Stimulated activated CD8-positive, alpha-beta memory T cell treated with anti-CD3 and anti-CD28 coated beads, Interleukin-7, amount 100 ng/mL, for 1 hour (primary cell): ENCODE measurements at places on chromosomes 11 and 22.

- DNase-seq = no peak
Measured at GRCh38 chr11:102287964-102288724, 29.1 kb upstream of the BIRC3 start.

DNA sequence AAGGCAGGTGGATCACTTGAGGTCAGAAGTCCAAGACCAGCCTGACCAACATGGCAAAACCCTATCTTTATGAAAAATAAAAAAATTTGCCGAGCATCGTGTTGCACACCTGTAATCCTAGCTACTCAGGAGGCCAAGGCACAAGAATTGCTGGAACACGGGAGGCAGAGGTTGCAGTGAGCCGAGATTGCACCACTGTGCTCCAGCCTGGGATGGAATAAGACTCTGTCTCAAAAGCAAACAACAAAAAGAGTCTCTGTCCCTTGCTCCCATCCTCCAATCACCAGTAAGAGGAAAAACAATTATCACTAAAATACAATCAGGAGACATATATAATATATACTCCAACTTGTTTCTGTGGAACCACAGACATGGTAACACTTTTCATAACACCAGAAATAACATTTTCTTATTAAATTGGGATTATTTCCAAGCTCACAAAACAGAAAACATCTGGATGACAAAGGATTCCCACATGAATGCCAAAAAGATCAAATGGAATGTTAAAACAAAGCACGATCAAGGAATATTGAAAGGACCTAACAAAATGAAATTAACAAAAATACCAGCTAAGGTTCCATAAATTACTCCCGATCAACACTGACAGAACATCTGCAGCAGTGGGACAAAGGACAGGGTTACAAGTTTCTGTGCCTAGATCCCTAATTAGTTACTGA, 15.2 kb downstream of the FCHSD2 start:
- no peak for DNase-seq

GRCh38 chr22:42388130-42388797, 43.9 kb downstream of the NFAM1 start:
- no peak for DNase-seq

- DNase-seq = no peak
Measured at GRCh38 chr11:107706531-107706930, 5.3 kb downstream of the SLN start.

DNA sequence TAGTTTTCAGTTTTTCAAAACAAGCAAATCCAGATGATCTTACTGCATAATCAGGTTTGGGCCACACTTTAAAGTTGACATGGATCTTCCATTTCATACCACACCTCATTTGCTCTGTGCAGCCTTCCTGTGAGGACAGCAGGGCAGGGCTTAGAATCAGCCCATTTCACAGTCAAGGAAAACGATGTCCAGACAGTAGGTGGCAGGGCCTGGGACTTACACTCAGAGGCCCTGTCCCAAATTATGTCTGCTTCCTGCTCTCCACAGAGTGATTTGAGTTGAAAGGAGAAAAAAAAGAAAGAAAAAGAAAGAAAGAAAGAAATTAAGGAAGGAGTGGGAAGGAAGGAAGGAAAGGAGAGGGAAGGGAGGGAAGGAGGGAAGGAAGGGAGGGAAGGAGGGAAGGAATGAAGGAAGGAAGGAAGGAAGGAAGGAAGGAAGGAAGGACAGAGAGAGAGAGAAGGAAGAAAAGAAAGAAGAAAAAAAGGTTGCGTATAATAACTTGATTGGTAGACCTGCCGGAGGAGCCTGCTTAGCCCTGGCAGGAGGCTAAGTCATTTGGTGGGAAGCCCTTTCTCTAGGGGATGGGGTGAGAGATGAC, 23.6 kb downstream of the TSKU start:
- DNase-seq = no peak

DNA sequence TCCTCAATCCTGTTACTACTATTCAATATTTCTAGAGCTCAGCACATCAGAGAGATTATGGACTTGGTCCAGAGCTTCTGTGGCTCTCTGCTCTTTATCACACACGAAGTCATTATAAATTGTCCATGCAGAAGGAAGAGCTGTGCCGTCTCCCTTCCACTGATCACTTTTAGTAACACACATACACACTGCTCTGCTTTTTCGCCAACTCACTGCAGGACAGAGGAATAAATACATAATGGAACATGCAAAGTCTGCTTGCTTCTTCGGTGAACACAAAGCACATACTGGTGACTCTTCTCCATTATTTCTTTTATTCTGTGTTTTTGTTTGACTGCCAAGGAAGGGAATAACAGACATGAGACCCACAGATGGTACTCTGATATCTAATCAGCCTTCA, 1000.0 kb upstream of the TENM4 start:
- DNase-seq = no peak

DNA sequence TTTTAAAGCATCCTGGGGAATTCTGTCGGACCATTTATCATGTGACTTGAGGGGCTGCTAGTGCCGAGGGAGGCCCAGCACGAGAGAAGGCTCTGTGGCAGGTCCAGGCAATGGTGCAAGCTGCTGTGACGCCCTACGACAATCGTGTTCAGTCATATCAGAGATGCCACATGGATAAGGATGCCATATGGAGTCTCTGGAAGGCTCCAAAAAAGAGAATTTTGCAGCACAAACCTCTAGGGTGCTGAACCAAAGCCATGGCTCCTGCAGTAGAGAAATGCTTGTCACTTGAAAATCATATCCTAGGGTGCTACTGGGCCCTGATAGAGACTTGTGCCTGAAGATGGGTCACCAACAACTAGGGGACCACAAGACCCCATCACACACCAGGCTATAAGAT, 6.7 kb upstream of the CD6 start:
- DNase-seq = no peak

DNA sequence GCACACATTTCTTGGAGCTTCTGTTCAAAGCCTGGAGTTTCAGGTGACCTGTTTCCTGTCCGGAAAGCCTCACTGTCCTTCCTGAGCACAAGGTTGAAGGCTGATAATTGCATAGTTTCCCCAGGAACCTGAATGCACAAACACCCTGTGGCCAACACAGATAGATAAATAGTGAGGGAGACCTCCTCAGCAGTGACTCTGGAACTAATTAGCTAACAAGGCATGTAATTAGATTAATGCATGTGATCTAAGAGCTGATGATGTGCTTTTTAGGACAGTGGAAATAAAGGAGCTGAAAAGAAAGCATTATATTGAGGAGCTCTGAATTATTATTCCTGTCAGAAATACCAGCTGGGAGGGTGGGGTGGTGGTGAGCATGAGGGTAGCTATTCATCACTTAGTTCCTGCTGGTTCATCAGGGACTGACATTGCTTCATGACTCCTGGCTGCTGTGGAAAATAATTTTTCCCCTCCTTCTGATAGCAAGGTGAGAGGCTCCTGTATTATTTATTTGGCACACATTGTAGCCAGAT, 101.1 kb downstream of the NELL1 start:
- DNase-seq = no peak

DNA sequence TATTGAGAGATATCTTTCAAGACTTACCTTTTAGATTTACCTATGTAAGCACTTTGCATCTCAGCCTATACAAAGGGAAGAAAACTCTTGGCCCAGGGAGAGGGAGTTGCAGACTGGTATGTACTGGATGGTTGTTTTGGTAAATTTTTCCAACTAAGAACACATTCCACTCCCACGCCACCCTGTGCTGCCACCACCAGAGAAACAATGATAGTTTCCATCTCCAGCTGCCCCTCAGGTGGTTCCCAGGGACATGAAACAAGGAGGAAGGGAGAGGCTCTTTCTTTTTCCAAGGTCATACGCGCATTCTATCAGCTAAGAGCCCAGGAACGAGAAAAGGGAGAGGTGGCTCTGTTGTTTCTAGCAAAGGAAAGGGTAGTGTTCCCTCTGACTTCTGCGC, 34.4 kb downstream of the CCDC34 start:
- no peak for DNase-seq

GRCh38 chr22:27100789-27101188, 443.4 kb downstream of the MIAT start:
- DNase-seq = no peak

- no peak for DNase-seq
Measured at GRCh38 chr11:68946416-68947090, 34.2 kb downstream of the MRGPRD start.

DNA sequence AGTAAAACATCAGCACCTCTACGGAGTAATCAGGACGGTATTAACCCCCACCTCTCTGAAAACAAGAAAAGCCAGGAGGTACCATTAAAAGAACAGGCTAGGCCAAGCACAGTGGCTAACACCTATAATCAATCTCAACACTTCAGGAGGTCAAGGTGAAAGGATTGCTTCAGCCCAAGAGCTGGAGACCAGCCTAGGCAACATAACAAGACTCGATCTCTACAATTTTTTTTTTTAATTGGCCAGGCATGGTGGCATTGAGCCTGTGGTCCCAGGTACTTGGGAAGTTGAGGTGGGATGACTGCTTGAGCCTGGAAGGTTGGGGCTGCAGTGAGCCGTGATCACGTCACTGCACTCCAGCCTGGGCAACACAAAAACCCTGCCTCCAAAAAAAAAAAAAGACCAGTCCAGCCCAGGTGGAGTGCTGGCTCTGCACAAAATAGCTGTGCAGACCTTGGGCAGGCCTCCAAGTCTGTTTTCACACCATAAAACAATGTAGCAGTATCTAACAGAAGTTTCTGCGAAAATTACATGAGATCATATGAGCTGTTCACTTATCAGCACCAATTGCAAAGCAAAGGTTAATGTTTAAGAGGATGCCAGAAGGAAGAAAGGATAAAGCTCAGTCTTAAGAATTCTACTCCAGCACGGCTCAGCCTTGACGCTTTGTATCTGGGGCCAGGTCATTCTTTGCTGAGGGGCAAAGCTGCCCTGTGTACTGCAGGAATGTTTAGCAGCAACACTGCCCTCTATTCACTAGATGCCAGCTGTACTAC, 14.8 kb downstream of the CHKA start:
- no peak for DNase-seq

DNA sequence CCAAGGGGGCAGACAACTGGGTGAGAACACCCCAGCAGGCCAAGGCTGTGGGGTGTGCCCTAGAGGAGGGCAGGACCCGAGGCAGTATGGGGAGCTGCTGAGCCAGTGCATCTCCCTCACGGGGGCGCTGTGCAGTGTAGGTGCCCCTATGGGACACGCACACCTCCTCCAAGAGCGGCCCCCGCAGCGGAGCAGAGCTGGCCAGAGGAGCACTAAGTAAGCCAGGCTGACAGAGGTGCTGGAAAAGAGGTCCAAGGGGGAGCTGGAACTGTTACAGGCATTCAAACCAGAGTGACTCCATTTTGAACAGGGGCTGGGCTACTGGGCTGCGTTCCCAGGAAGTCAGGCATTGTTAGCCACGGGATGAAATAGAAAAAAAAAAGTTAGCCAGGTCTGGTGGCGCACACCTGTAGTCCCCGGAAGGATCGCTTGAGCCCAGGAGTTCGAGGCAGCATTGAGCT, 41.8 kb downstream of the TST start:
- DNase-seq = peak; percentile 45

DNA sequence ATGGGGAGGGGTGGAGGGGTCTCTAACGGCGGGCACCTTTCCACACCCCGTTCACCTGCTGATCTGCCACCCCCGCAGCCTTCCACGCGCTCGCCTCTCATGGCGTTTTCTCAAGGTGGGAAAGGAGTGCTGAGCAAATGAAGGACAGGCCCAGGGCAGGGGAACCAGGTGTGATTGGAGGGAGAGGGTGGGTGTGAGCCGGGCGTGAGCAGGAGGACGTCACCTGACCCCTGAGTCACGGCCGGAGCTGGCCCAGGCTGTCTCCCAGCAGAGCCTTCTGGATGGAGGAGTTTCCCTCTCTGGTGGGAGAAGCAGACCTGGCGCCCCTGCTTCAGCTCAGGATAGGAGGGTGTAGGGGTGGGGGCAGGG, 14.0 kb upstream of the ARHGAP8 start:
- no peak for DNase-seq

- DNase-seq = no peak
Measured at GRCh38 chr22:45475851-45476514, 26.7 kb upstream of the FBLN1 start.

DNA sequence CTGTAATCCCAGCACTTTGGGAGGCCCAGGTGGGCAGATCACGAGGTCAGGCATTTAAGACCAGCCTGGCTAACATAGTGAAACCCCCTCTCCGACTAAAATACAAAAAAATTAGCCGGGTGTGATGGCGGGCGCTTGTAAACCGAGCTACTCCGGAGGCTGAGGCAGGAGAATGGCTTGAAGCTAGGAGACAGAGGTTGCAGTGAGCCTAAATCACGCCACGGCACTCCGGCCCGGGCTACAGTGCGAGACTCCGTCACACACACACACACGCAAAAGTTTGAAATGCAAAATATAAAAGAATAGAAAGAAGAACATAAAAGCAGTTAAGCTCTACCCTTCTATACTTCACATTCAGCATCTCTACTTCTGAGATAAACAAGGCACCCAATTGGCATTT, 1165.9 kb upstream of the CNTN5 start:
- no peak for DNase-seq

GRCh38 chr11:2207773-2208621, 36.4 kb upstream of the TH start:
- no peak for DNase-seq

DNA sequence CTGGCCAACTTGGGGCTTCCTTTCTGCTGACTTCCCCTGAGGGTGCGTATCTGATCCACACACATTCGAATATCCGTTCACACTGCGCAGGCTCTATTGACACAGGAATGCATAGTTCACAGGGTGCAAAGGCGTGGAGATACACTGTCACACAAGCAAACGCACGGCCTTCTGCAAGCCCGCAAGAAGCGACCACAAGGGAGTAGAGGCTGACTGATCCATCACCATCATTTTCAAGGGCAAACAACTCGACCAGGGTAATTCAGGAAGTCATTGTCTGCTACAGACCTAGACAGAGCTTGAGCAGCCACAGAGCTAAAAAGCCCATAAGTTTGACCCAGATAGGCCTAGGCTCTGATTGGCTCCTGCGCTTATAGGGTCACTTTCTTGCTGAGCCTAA, 392.3 kb downstream of the MN1 start:
- no peak for DNase-seq

DNA sequence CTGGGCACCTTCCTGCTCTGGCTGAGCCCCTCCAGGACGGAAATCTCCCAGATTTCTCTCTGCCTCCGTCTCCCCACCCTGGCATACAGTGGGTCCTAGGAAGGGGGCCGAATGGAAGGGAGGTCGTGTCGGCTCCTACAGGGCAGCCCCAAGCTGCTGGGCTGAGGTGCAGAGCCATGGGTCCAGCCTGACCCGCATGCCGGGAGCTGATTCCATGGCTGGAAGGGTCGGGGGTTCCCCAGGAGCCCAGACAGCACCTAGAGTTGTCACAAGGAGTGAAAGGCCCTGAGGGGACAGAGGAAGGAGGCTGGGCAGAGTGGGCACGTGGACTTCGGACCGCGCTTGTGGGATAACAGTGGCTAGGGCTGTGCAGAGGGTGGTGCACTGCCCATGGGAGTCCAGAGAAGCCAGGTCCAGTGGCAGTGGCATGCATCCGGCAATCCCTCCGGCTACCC, 16.5 kb downstream of the CCND1 start:
- no peak for DNase-seq

- DNase-seq = no peak
Measured at GRCh38 chr11:20421946-20422345, 34.4 kb downstream of the PRMT3 start.

- no peak for DNase-seq
Measured at GRCh38 chr22:29218758-29219408, 13.2 kb downstream of the EMID1 start.

GRCh38 chr11:17351510-17352176, at the start of gene NCR3LG1:
NCR3LG1 (plus strand) TSS chr11:17351800; CDS start chr11:17351970, 170 bp downstream.
- DNase-seq = peak; percentile 25
